Esophagus muscularis mucosa (tissue), 4 donors: ENCODE measurements at places on chromosomes 16 and 17. TPM values are rescaled to one million over a fixed set of nuclear protein-coding genes. Genes with fewer than 3 reads are reported as not detected.

DNA sequence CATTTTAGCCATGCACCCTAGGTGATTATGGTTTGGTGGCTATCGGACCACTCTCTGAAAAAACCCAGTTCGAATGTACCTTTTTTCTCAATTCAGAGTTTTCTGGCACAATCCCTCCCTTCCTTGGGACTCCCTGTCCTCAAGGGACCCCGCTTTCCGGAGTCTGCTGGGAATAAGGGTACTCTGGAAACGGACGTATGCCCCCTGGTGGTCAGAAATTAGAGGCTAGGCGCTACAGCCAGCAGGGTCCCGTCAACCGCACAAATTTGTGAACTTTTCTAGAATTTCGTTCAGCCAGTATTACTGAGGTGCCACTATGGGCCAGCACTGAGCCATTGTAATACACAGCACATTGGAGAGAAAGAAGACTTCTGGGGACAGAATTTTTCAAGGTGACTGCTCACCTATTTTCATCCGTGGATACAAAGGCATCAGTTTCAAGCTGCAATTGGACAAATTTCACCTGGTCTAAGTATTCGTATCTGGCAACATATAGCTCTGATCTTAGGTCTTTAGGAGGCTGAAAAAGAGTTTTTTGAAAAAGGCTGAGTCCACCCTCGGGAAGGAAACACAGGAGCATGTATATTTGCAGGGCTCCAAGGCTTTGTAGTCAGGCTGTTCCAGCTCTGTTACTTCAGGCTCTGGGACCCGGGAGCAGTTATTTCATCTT is 27.1 kb upstream of the CRYBA1 start:
- no peak overlapping the region for H3K4me3 ChIP-seq
- no peak overlapping the region for H3K27ac ChIP-seq
- H3K36me3 ChIP-seq, result no peaks in the 10 kb centered on the region
- peaks cover 9% of the 10 kb centered on the region for H3K4me1 ChIP-seq
- H3K27me3 ChIP-seq, result no peaks in the 10 kb centered on the region

- H3K4me1 ChIP-seq, result peaks cover 30% of the 10 kb centered on the region
- peak overlapping the region; percentile 100 for H3K4me3 ChIP-seq
- no peak for DNase-seq
Measured at GRCh38 chr16:67030221-67030962, 1.4 kb downstream of the CBFB start.

- H3K4me1 ChIP-seq, result no peaks in the 10 kb centered on the region
- no peak overlapping the region for H3K4me3 ChIP-seq
- H3K36me3 ChIP-seq, result no peaks in the 10 kb centered on the region
- no peaks in the 10 kb centered on the region for H3K27me3 ChIP-seq
- H3K27ac ChIP-seq, result no peak overlapping the region
Measured at GRCh38 chr17:45992904-45993303, 6.1 kb upstream of the STH start.

CD79B gene
- 6.1 TPM for total RNA-seq
